ENCODE measurements at places on chromosomes 2 and 18.

GRCh38 chr2:239143858-239144712 is 256.7 kb downstream of the HDAC4 start:
- no peak for DNase-seq

- no peak for DNase-seq
Measured at GRCh38 chr2:111148925-111149324, 28.2 kb downstream of the BCL2L11 start.

DNA sequence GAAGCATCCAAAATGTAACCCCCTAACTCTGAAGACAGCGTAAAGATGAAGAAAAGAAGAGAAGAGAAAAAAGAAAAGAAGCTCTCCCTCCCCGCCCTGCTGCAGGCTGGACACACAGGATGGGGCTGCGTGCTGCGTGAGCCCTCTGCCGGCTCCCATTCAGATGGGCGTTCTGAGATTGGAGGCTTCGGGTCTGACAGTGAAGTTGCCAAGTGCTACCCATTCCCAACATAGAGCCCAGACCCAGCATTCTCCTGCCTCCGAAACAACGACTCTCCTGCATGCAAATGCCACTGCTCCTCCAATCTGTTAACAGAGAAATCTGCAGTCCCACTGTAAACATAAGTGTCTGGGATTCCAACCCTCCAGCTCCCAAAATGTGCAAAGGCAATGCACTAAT is 234.9 kb downstream of the BCL11A start:
- DNase-seq = no peak

- DNase-seq = no peak
Measured at GRCh38 chr2:3126171-3126910, 251.3 kb downstream of the EIPR1 start.

DNA sequence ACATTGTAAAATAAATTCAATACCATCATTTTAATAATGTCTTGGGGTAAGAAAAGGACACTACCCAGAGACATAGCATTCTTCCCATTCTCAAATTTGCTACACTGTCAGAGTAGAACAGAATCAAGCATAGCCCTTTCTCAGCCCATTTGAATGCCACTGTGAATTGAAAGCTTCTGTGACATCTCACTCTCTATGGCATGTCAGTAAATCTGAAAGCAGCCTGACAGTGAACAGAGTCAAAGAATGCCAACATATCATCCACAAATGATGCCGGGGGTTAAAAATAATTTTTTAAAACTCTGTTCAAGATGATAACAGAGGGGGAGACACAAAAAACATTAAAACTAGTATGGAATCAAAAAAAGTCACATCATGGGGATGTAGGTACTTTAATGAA is 17.6 kb downstream of the SUCLG1 start:
- DNase-seq = no peak

- DNase-seq = no peak
Measured at GRCh38 chr2:56571074-56571473, 387.3 kb downstream of the CCDC85A start.

DNA sequence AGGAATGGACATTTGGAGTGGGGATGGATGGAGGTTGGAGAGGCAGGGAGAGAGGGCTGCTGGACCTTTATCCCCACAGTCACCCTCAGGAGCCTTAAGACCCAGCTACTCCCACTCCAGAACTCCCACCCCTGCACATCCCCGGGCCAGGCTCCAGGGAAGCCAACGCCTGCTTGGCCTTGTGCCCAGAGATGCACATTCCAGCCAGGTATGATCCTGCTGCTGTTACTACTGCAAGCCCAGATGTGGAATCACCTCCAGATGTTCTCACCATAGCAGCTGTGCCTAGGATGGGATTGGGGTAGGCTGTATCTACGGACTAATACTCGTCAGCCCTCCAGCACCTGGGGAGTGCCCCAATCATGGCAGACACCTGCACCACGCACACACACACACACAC is 71.7 kb downstream of the ZFP36L2 start:
- DNase-seq = no peak

- DNase-seq = no peak
Measured at GRCh38 chr2:156486147-156486546, 50.0 kb downstream of the GPD2 start.

GRCh38 chr2:168529054-168529833 is 73.2 kb downstream of the CERS6 start:
- no peak for DNase-seq
